K562 (cell line): ENCODE measurements at places on chromosomes 3 and 15. TPM values are rescaled to one million over a fixed set of nuclear protein-coding genes. Genes with fewer than 3 reads are reported as not detected.
A peak's percentile ranks its signal among the peaks of the same experiment; 100 is the strongest.

- peak; percentile 41 for DNase-seq
- no peak overlapping the region for H3K4me3 ChIP-seq
- H3K27ac ChIP-seq = no peak overlapping the region
- no peaks in the 10 kb centered on the region for H3K36me3 ChIP-seq
These were observed 27.2 kb downstream of the IQSEC1 start for GRCh38 chr3:13045904-13046568.

- H3K36me3 ChIP-seq = no peaks in the 10 kb centered on the region
- no peak overlapping the region for H3K27ac ChIP-seq
- no peaks in the 10 kb centered on the region for H3K27me3 ChIP-seq
- H3K4me3 ChIP-seq = no peak overlapping the region
- no peaks in the 10 kb centered on the region for H3K4me1 ChIP-seq
These were observed 85.3 kb upstream of the CFAP20DC start for GRCh38 chr3:59135096-59135495.

GRCh38 chr3:41700155-41700554, 261.7 kb downstream of the ULK4 start:
- H3K4me3 ChIP-seq = no peak overlapping the region
- DNase-seq = peak; percentile 41
- H3K27ac ChIP-seq = peak overlapping the region; percentile 49
- H3K27me3 ChIP-seq = no peaks in the 10 kb centered on the region
- no peaks in the 10 kb centered on the region for H3K36me3 ChIP-seq
- peaks cover 18% of the 10 kb centered on the region; the same call in 2 of the 3 replicates for H3K4me1 ChIP-seq

DNA sequence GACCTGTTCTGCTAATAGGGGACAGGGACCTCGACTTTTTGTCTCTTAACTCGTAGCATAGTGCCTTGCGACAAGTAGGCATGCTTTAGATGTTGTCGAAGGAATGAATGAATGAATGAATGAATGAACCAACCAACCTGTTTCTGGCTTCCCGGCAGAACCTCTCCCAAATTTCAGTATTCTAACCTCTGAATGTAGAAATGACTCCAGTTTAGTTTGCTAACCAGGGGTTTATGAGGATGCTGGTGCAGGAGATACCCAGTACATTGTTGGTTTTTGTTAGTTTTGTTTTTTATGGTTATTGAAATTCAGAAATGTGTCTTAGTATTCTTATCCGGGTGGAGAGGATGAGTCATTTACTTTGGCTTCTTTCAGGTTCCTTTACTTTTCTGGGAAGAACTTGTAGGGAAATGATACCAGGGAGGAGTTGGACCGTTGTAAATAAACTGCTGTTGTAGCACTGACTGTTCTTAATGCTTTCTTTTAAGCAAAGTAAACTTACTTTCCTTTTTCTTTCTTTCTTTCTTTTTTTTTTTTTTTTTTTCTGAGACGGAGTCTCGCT, 29.6 kb upstream of the EHHADH start:
- H3K4me1 ChIP-seq = peaks cover 3% of the 10 kb centered on the region; the same call in 1 of the 2 replicates
- H3K4me3 ChIP-seq = no peak overlapping the region
- H3K27me3 ChIP-seq = no peaks in the 10 kb centered on the region
- no peak overlapping the region for H3K27ac ChIP-seq
- no peaks in the 10 kb centered on the region for H3K36me3 ChIP-seq

Gene LMAN1L
- total RNA-seq = not detected in 2 replicates

Gene FETUB
- total RNA-seq = not detected in 2 replicates

GRCh38 chr15:58497046-58497785, 65.4 kb downstream of the LIPC start:
- no peak for DNase-seq
- H3K27me3 ChIP-seq = no peaks in the 10 kb centered on the region
- H3K4me1 ChIP-seq = peaks cover 18% of the 10 kb centered on the region
- H3K4me3 ChIP-seq = no peak overlapping the region

GRCh38 chr3:22582266-22582665, 620.9 kb upstream of the UBE2E2 start:
- no peak overlapping the region for H3K27ac ChIP-seq
- no peaks in the 10 kb centered on the region for H3K4me1 ChIP-seq
- no peak overlapping the region for H3K4me3 ChIP-seq
- DNase-seq = no peak
- H3K27me3 ChIP-seq = no peaks in the 10 kb centered on the region

DNA sequence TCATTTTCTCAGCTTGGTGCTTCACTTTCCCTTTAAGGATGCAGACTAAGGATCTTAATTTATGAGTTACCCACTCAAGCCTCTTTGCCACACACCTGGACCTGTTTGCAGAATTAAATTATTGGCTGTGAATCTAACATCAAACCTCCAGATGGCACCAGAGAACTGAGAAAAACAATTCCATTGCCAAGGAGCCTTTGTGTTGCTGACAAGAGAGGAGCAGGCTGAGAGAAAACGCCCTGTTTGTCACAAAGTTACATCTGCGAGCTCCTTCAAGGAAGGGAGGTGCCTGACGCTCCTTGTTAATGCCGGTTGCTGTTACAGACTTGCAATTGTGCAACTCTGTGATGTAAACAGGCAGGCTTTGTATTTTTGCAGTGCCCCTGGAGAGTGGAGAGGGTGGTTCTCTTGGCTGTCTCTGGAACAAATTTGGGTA, 36.3 kb upstream of the TMC3 start:
- no peak overlapping the region for H3K27ac ChIP-seq
- peaks cover 22% of the 10 kb centered on the region for H3K27me3 ChIP-seq
- no peaks in the 10 kb centered on the region for H3K4me1 ChIP-seq
- no peaks in the 10 kb centered on the region for H3K36me3 ChIP-seq
- H3K4me3 ChIP-seq = no peak overlapping the region
- peak; percentile 19 for DNase-seq

DNA sequence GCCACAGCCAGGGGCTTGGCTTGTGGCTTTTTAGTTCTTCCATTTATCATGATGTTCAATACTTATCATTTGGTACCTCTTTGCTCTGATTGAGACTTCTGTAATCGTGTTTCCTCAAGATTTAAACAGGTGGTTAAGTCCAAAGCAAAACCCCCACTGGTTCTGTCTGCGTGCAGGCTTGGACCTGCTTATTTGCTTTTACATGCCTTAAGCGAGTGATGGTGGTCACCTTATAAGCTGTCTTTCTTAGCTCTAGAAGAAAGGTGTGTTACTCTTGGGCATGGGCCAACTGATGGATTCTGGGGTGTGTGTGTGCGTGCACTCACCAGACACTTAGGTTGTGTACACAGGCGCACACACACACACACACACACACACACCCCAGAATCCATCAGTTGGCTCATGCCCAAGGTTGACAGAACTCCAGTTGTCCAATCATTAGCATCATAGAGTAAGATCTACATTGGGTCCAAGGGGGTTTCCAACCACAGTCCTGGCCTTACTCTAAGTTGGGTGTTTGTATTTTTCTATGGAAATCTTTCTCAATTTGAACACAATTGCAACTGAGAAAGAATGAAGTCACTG, 1.2 kb downstream of the MYZAP start:
- no peaks in the 10 kb centered on the region; the same call in 2 of the 3 replicates for H3K36me3 ChIP-seq
- no peak overlapping the region for H3K27ac ChIP-seq
- H3K27me3 ChIP-seq = peaks cover 57% of the 10 kb centered on the region
- no peak overlapping the region for H3K4me3 ChIP-seq

Gene FSD2
- not detected in 2 replicates for total RNA-seq

GRCh38 chr3:61861410-61861809, 300.0 kb downstream of the PTPRG start:
- no peak for DNase-seq
- no peaks in the 10 kb centered on the region for H3K4me1 ChIP-seq
- no peak overlapping the region for H3K27ac ChIP-seq
- H3K4me3 ChIP-seq = no peak overlapping the region
- H3K36me3 ChIP-seq = no peaks in the 10 kb centered on the region

GRCh38 chr3:57382933-57383332, 90.4 kb upstream of the ASB14 start:
- no peaks in the 10 kb centered on the region for H3K4me1 ChIP-seq
- DNase-seq = no peak
- H3K27ac ChIP-seq = no peak overlapping the region
- H3K27me3 ChIP-seq = no peaks in the 10 kb centered on the region
- H3K4me3 ChIP-seq = no peak overlapping the region
- no peaks in the 10 kb centered on the region for H3K36me3 ChIP-seq

- H3K36me3 ChIP-seq = 0 out of 3 replicates have a peak, but pooled peaks cover 11% of the 10 kb centered on the region
- no peak for DNase-seq
- H3K27ac ChIP-seq = no peak overlapping the region
- H3K4me3 ChIP-seq = no peak overlapping the region
These were observed 11.0 kb downstream of the STARD5 start for GRCh38 chr15:81312790-81313543.

GRCh38 chr3:25009665-25010064, 418.4 kb upstream of the RARB start:
- no peak overlapping the region for H3K4me3 ChIP-seq
- H3K27me3 ChIP-seq = no peaks in the 10 kb centered on the region
- DNase-seq = no peak
- no peak overlapping the region for H3K27ac ChIP-seq

Gene SYNPR
- not detected in 2 replicates for total RNA-seq

- DNase-seq = no peak
- no peak overlapping the region for H3K4me3 ChIP-seq
- no peaks in the 10 kb centered on the region; the same call in 1 of the 2 replicates for H3K4me1 ChIP-seq
- no peak overlapping the region for H3K27ac ChIP-seq
- H3K27me3 ChIP-seq = no peaks in the 10 kb centered on the region
- no peaks in the 10 kb centered on the region for H3K36me3 ChIP-seq
These were observed 672 bp upstream of the KY start for GRCh38 chr3:134651347-134652041.

GRCh38 chr15:35293353-35294130, 208.4 kb upstream of the NANOGP8 start:
- no peak overlapping the region for H3K27ac ChIP-seq
- no peaks in the 10 kb centered on the region for H3K36me3 ChIP-seq
- DNase-seq = peak; percentile 12

DNA sequence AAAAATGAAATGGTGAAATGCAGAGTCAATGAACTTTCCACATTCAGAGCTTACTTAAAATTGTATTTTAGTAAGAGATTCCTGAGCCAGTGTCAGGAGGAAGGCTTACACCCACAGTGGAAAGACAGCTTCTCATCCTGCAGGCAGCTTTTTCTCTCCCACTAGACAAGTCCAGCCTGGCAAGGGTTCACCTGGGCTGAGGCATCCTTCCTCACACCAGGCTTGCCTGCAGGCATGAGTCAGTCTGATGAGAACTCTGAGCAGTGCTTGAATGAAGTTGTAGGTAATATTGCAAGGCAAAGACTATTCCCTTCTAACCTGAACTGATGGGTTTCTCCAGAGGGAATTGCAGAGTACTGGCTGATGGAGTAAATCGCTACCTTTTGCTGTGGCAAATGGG, 3.1 kb downstream of the CCR4 start:
- no peak overlapping the region for H3K4me3 ChIP-seq
- H3K36me3 ChIP-seq = no peaks in the 10 kb centered on the region
- H3K27me3 ChIP-seq = no peaks in the 10 kb centered on the region
- peaks cover 3% of the 10 kb centered on the region; the same call in 1 of the 2 replicates for H3K4me1 ChIP-seq

GRCh38 chr3:118806423-118806822, 228.2 kb downstream of the IGSF11 start:
- no peaks in the 10 kb centered on the region for H3K36me3 ChIP-seq
- no peak for DNase-seq
- no peaks in the 10 kb centered on the region; the same call in 2 of the 3 replicates for H3K4me1 ChIP-seq
- H3K27ac ChIP-seq = no peak overlapping the region

- peaks cover 43% of the 10 kb centered on the region for H3K36me3 ChIP-seq
- no peak for DNase-seq
- no peaks in the 10 kb centered on the region for H3K27me3 ChIP-seq
These were observed 118.2 kb downstream of the ADAM10 start for GRCh38 chr15:58631319-58631718.

Gene SMARCC1
- 195 and 199 TPM in 2 replicates for total RNA-seq

- no peak for DNase-seq
- H3K4me1 ChIP-seq = peaks cover 8% of the 10 kb centered on the region; the same call in 2 of the 3 replicates
- no peak overlapping the region for H3K4me3 ChIP-seq
- H3K36me3 ChIP-seq = no peaks in the 10 kb centered on the region
These were observed 169.4 kb downstream of the CHST2 start for GRCh38 chr3:143288944-143289343.

Gene ZNF501
- 3.9 and 4.4 TPM in 2 replicates for total RNA-seq

- no peaks in the 10 kb centered on the region for H3K4me1 ChIP-seq
- peaks cover 3% of the 10 kb centered on the region; the same call in 1 of the 3 replicates for H3K27me3 ChIP-seq
- H3K4me3 ChIP-seq = no peak overlapping the region
- no peak overlapping the region for H3K27ac ChIP-seq
- H3K36me3 ChIP-seq = no peaks in the 10 kb centered on the region
- no peak for DNase-seq
These were observed 181.4 kb downstream of the GREM1 start for GRCh38 chr15:32899126-32899596.

Gene CHAC1
- 29.6 and 33.3 TPM in 2 replicates for total RNA-seq

Gene GOLGA8K
- total RNA-seq = not detected in 2 replicates

- H3K4me1 ChIP-seq = peaks cover 14% of the 10 kb centered on the region; the same call in 2 of the 3 replicates
- H3K27ac ChIP-seq = no peak overlapping the region
- H3K4me3 ChIP-seq = no peak overlapping the region
These were observed 27.2 kb upstream of the MEX3B start for GRCh38 chr15:82072926-82073537.

- H3K36me3 ChIP-seq = no peaks in the 10 kb centered on the region
- no peaks in the 10 kb centered on the region for H3K4me1 ChIP-seq
- H3K27ac ChIP-seq = no peak overlapping the region
These were observed 78.0 kb downstream of the GMPS start for GRCh38 chr3:155948476-155948875.

DNA sequence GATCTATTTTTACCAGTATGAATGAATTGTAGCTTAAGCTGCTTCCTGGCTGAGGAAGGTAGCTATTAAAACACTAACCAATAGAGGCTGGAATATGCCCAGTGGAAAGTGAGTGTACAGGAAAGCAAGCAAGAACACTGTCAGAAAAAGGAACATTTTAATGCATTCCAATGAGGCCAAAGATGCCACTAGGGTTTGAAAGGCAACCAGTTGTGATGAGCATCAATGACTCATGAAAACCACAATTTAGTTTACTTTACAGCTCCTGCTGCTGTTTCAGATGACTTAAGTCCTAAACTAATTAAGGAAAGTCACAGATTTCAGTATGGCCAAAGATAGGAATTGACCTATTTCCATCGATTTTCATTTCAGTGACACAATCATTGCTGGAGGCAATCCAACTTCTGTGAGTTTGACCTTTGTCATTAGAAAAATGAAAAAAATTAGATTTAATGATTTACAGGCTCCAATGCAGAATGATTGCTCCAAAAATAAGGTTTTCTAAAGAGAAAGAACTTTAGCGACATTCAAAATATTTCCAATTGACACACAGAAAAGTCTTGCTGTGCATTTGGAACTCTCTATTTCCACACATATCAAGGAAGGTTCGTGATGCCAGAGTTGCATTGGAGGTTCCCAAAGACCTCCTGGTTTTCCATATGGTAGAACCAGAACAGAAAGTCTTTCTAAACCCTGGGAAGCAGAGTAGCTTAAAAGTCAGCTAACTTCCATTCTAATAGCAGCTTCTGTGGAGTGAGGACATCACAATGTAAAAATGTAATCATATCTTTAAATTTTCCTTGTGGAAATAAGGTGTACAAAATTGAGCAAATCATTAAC, 103.0 kb downstream of the SUCNR1 start:
- H3K4me3 ChIP-seq = no peak overlapping the region
- H3K4me1 ChIP-seq = no peaks in the 10 kb centered on the region
- H3K27me3 ChIP-seq = no peaks in the 10 kb centered on the region
- H3K36me3 ChIP-seq = no peaks in the 10 kb centered on the region
- DNase-seq = peak; percentile 18
- no peak overlapping the region for H3K27ac ChIP-seq
